Nucleus accumbens (tissue), 56 donors: ENCODE measurements at places on chromosomes 6 and 20.

DNA sequence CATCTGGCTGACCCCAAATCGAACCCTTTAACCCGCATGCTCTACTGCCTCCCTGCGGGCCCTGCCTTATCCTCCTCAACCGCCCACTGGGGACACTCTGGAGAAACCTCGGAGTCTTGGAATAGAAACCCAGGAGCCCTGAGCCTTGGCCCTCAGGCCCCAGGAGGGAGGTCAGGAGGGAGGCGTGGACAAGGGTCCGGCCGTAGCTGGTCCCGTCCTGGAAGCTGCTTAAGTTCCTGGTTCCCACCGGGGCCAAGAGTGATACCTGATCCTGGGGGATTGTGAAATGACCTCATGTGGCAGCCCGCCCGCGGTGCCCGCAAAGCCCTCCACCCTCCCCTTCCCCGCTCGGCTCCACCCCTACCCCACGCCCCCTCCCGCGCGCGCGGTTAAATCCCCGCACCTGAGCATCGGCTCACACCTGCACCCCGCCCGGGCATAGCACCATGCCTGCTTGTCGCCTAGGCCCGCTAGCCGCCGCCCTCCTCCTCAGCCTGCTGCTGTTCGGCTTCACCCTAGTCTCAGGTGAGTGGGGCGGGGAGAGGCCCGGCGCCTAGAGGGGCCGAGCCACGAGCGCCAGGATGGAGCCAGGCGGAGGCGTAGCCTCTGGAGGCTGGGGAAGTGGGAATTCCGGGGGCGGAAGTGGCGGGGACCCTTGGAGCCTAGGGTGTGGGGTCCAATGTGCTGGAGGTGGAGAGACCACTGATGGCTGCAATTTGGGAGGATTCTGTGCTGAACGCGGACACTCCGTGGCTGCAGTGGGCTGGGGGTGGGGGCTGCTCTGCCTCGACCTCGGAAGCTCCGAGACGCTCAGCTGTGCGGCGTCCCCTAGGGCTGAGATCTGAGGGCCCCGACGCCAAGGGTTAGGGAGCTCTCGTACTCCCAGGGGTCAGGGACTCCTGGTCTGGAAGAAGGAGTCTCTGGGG lies at the start of gene WFDC2:
Gene WFDC2 (plus strand): TSS at position 418 of the 926 bp plus-strand sequence. CDS start 29 bp downstream, at position 447.
- DNase-seq: no peak

- no peak for DNase-seq
Observed at GRCh38 chr6:116836606-116837342, 7.9 kb upstream of the GPRC6A start.

GRCh38 chr6:94052749-94053148 lies 633.4 kb upstream of the EPHA7 start:
- DNase-seq: no peak

DNA sequence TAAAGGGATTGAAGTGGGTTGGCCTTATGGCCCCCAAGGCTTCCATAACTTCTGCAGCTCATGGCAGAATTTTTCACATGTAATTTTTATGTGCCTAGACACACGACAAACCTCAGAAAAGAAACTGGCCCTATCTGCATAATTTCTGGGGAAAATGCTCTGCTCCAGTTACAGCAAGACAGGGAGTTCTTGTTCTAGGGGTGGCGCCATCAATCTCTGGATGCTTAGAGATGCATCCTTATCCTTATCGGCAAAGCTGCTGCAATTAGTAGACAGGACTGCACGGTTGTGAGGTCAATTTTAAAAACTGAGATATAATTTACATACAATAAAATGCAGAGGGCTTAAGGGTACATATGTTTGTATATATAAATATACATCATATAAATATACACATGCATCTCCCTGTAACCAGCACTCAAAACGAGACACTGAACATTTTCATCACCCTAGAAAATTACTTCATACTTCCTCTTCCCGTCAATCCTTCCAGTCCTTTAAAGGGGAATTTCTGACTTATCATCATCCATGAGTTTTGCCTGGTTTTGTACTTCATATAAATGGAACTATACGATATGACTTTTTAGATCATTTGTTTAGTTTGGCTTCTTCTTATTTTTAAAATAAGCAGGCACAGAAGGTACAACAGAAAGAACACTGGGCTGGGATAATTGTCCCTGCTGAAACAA lies 10.2 kb downstream of the ELMO2 start:
- no peak for DNase-seq

GRCh38 chr20:64058536-64058935 lies 4.5 kb upstream of the TCEA2 start:
- DNase-seq: no peak

GRCh38 chr6:108312605-108313004 lies 17.8 kb downstream of the AFG1L start:
- DNase-seq: no peak

- DNase-seq: no peak
Observed at GRCh38 chr6:15079288-15079817, 166.5 kb upstream of the JARID2 start.

GRCh38 chr6:32154514-32155161 lies 697 bp downstream of the PPT2 start:
- DNase-seq: no peak

GRCh38 chr6:67615796-67616195 lies 1019.3 kb upstream of the ADGRB3 start:
- no peak for DNase-seq

- no peak for DNase-seq
Observed at GRCh38 chr6:154500769-154501577, 9.5 kb downstream of the CNKSR3 start.

DNA sequence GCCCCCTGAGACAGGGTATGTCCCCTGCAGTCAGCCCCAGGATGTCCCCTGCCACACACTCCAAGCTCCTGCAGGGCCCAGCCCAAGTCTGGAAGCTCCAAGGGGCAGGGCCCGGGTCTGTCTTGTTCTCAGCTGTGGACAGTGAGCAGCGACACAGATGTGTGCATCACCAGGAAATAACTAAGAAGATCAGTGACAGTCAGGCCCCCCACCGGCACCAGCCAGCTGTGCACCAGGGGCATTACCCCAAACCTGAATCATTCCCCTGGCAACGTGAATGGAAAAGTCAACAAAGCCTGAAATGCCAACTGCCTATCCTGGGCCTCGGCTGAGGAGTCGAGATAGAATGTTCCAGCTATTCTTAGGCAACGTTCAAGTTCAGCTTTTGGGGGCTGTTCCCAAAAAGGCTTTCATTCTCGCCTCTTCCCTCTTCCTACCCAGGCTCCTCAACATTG lies 105.0 kb downstream of the PREX1 start:
- no peak for DNase-seq

GRCh38 chr20:37443596-37443995 lies 77.5 kb upstream of the NNAT start:
- DNase-seq: no peak

DNA sequence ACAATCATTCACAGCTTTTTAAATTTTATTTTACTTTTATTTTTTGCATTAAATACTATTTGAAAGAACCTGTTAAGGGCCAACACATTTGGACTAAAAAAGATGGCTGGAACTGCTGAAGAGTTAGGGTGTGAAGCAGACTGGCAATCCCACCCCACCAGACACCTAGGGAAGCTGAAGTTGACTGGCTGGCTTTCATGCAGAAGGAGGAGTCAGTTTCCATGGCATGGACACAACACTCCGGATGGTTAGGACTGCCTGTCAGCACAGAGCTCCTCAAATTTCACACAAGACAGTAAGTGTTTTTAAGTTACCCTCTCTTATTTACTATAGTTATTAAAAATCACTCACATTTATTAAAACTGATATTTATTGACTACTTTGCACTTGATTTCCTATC lies at the start of gene ANKRD66:
Gene ANKRD66 (plus strand): TSS at position 238 of the 400 bp plus-strand sequence. CDS start 5,016 bp downstream, outside the sequence.
- DNase-seq: no peak

DNA sequence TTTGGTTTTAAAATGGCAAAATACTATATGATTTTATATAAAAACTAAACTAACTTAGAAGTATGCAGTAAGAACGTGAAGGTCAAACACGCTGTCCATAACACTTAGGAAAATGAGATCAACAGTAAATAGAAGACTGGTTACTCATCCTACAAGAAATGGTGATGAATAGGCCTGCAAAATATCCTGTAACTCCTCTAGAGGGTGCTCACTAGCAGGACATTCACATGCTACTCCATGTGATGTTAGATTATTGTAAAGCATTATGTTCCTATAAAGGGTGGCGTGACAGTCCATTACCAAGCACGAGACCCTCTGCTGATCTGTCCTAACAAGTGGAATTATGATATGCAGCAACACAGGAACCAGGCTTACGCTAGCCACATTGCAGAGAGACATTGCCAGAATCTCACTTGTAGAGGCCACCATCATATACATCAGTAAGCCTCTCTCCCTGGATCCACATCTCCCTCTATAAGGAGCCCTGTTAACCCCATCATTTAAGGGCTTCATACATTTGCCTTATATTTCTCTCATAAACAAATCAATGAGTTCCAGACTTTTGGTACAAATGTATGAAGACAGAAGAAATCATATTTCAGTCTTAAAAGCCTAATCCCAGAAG lies 18.0 kb upstream of the DEFB129 start:
- no peak for DNase-seq

DNA sequence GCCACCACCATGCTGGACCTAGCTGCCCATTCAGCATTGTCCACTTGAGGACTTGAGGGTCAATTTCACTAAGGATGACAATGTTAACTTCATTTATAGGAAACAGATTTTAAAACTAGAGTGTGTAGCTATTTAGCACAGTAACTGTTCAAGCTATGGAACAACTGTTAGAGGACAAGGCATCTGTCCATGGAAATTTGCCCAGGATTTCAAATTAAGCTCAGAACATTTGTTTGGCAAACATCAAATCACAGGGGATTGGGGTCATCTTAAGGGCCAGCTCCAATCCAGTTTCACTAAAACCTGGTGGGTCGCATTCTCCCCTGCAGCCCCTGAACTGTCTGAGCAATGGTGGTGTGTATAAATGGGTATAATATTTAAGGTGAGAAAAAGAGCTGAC lies 35.1 kb downstream of the PM20D2 start:
- DNase-seq: no peak

GRCh38 chr20:33890557-33890956 lies 79.4 kb downstream of the CHMP4B start:
- no peak for DNase-seq

GRCh38 chr6:167978607-167979006 lies 18.9 kb upstream of the KIF25 start:
- no peak for DNase-seq

GRCh38 chr20:10713161-10713560 lies 39.4 kb upstream of the JAG1 start:
- no peak for DNase-seq

DNA sequence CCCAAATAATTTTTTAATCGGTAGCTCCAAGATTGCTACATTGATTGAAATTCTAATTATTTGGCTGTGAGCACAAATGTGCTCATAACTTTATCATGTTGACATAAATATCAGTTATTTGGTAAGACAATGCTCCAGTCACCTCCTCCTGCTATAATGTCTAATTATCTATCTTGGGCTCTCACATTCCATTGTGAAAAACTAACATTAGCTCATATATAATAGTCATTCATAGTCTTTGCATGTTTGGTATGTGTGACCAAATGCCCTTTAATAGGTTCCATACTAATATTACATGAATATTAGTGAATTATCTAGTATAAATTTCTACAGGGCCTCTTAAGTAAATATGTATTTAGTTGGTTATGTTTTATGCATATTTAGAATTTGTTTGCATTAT lies 185.6 kb upstream of the MCHR2 start:
- DNase-seq: no peak

DNA sequence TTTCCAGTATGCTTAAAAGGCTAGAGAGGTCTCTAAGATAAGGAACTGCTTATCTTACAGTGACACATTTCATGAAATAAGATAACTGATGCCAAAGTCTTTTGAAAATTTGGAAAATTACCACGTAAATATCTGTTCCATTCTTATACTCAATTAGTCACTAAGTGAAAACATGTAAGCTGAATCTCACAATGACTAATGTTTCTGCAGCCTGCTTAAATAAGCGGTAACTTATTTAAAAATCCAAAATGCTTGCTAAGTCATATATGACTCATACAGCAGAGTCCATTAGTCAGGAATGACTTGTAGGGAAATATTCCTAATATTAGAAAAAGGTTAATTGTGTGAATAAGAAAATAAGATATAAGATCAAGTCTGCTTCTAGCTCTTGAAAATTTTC lies 27.8 kb upstream of the LGSN start:
- DNase-seq: no peak

- no peak for DNase-seq
Observed at GRCh38 chr6:14228571-14228970, 111.0 kb downstream of the CD83 start.

DNA sequence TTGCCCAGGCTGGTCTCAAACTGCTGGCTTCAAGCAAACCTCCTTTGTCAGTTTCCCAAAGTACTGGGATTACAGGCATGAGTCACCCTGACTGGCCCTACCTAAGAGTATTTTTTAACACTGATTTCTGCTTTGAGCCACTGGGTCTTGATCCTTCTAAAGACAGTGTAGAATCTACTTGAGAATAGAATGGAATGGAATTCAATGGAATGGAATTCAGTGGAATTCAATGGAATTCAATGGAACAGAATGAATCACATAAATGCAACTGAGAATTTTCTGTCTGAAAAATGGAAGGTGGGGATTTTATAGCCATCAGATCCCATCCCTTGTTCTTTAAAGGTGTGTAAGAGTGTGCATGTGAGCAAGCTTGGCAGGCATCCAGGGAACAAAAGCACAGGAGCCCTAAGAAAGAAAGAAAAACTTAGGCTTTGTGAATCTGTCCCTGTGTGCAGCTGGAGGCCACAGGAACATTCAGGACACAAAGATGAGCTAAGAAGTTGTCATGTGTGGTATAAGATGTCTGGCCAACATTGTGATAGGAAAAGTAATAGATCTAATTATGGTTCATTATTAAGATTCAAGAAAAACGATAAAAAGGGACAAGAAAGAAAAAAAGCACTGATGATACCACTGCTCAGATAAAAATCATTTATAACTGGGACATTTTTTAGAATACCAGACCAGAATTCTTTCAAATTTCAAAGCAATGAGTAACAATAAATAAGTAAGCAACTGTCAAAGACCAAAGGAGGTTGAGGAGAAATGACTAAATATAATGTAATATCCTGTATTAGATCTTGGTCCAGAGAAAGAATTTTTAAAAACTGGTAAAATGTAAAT lies 681.0 kb upstream of the GJE1 start:
- no peak for DNase-seq

- no peak for DNase-seq
Observed at GRCh38 chr6:27275025-27275956, 27.8 kb downstream of the PRSS16 start.

- no peak for DNase-seq
Observed at GRCh38 chr6:84411060-84411629, 183.7 kb upstream of the CEP162 start.

GRCh38 chr6:45586216-45587171 lies 208.8 kb upstream of the SUPT3H start:
- no peak for DNase-seq

- DNase-seq: no peak
Observed at GRCh38 chr6:117483004-117483644, 650 bp downstream of the DCBLD1 start.

GRCh38 chr20:41609474-41609873 lies 8.7 kb downstream of the CHD6 start:
- DNase-seq: no peak

GRCh38 chr6:25781134-25781533 lies 26.6 kb downstream of the SLC17A4 start:
- no peak for DNase-seq
